ENCODE measurements at places on chromosomes 4 and X.
A peak's percentile ranks its signal among the peaks of the same experiment; 100 is the strongest.

DNA sequence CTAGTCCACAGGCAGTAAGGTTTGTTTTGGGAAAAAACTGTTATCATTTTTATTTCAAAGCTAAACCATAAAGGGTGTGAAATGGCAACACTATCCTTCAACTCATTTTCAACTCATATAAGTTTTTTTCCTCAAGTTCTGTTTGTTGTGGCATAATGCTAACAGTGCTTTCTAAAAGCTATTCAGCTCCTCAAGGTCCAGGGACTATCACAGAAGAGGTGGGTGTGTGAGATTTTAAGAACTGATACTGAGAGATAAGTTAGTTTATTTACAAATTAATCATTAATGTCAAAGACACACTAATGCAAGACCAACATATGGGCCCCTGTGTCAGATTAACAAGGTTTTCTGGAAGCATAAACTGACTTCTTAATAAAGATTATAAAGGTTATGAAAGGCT, 11.8 kb downstream of the UGT2B15 start:
- no peak for DNase-seq

GRCh38 chr4:182555997-182556418, 312.8 kb downstream of the TENM3 start:
- peak; percentile 22 for DNase-seq

GRCh38 chr4:163815776-163816175, 321.3 kb downstream of the TMA16 start:
- no peak for DNase-seq

DNA sequence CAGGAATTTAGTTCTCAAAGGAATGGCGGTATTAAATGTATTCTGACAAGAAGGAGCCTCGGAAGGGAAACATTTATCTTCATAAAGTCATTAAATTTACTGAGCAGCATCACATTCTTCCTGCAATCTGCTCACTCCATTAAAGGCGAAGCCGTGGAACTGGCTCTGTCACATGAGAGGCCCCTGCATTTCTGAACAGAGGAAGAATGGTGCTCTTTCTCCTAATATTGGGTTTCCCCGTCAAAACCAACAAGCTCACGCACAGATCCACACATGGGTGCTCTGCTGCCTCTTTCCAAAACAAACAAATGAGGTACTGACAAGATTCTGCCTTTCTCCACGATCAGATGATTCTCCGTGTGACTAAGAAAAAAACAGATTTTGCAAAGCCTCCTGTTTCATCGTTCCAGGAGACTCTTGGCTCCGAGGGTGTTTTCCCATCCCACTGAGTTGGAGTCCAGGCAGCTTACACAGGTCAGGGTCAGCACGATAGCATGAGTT, 191.2 kb downstream of the IDS start:
- DNase-seq = no peak

DNA sequence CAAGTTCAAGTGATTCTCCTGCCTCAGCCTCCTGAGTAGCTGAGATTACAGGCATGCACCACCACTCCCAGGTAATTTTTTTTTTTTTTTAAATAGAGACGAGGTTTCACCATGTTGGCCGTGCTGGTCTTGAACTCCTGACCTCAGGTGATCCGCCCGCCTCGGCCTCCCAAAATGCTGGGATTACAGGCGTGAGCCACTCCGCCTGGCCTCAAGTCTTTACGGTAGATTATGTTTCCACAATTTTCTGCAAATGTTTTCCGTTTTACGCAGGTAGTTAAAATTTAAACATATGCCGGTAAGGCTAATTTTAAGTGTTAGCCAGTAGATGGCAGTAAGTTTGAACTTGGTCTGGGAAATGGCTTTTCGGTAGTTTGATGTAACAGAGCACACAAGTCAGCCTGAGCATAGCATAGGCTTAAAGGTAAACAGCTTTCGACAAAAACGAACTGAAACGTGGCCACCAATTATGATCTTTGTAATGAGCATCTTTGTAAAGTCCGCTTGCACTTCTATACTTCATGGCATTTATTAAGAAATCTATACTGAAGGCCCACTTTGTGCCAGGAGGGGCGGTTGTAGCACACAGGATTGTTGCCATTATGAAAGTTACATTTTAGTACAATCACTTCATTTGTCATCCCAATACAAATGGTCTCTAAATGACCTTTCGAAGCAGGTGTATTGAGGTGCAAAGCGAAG, 31.1 kb downstream of the CCKAR start:
- peak; percentile 33 for DNase-seq

- peak; percentile 55 for DNase-seq
These were observed 5.4 kb upstream of the CCDC120 start for GRCh38 chrX:49053223-49054072.

DNA sequence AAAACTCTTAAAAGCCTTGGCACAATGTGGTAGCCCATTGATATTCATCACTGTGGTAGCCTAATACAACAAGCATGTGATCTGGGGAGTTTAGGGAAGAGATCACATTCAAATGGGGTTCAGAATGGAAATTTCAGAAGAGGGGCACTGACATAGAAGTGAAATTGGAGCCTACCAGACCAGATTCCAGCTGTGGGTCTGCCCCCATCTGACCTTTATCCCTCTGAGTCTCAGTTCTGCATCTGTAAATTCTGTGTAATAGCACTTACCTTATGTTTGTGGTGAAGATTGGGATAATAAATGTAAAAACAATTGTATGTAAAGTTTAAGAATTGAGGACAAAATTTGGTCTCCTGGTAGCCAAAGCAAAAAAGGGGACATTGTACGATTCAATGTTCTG, 320.4 kb upstream of the BOD1L1 start:
- no peak for DNase-seq

DNA sequence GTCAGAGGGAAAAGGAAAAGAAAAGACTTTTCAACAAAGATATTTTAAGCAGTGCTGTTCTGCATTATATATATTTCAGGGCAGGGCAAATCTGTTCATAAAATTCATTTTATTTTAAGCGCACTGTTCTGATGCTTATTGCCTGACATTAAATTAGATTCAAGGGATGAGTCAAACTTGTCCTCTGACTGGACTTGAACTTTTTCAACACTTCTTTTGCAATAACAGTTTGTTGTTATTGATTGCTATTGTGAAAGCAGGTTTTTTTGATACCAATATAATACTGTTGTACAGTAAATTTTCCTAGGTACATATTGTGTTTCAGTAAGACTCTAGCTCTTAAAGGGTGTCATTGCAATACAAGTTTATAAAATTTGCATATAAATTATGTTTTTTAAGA, 481.3 kb downstream of the NAF1 start:
- DNase-seq = no peak

GRCh38 chrX:103309860-103310554, 783 bp downstream of the BEX2 start:
- DNase-seq = no peak

GRCh38 chrX:41300758-41301437, 33.1 kb upstream of the DDX3X start:
- no peak for DNase-seq

DNA sequence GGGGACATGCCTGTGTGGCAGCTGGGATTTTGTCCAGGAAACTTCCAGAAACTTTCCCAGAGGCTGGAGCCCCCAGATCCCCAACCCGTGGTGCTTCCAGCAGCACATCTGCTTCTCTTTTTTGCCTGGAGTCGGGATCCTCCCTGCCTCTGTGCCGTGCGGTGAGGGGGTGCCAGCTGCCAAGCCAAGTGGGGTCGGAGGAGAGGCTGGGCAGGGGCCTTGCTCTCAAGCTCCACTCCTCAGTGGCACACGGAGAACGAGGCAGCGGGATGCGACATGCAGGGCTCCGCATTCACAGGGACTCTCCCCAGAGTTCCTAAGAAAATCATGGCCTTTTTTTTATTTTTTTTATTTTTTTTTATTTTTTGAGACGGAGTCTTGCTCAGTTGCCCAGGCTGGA, 120.7 kb downstream of the PSAPL1 start:
- no peak for DNase-seq

GRCh38 chr4:53967986-53968385, 96.4 kb downstream of the CHIC2 start:
- no peak for DNase-seq

GRCh38 chr4:136495076-136495475, 1037.2 kb downstream of the PCDH18 start:
- DNase-seq = no peak

GRCh38 chrX:87392369-87392768, 125.2 kb upstream of the KLHL4 start:
- DNase-seq = no peak

GRCh38 chr4:46886711-46887110, 22.3 kb downstream of the COX7B2 start:
- no peak for DNase-seq

DNA sequence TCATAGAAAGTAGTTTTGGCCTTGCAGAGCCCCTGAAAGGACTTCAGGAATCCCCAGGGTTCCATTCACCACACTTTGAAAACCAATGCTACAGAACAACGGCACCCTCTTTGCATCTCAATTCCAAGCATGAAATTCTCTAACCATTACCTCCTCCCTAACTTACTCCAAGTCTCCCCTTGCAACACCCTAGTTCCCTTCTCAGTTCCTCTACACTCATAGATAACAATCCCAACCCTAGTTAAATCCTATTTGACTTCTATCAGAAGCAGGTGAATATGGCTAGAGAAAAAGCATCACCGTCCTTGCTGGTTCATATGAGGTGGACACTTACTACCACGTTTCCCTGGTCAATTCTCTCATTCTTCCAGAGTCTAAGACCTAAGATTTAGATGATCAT, 2.4 kb downstream of the RCHY1 start:
- no peak for DNase-seq

- DNase-seq = no peak
These were observed 632.2 kb downstream of the SPOCK3 start for GRCh38 chr4:166602068-166602467.

DNA sequence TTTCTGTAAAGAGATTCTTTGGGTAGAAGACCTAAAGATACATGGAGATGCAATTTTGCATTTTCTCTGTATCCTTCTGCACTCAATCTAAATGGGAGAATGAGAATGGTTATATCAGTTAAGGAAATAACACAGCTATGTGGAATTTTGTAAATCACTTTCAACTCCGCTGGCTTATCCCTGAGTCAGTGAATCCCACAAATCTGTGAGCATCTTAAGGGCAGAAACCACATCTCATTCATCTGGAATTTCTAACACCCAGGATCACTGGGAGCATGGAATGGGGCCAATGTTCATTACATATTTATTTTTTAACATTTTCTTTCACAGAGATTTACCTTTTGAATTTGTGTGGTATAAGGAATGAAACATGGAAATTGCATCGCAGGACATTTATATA, 167.8 kb downstream of the CFAP47 start:
- no peak for DNase-seq

DNA sequence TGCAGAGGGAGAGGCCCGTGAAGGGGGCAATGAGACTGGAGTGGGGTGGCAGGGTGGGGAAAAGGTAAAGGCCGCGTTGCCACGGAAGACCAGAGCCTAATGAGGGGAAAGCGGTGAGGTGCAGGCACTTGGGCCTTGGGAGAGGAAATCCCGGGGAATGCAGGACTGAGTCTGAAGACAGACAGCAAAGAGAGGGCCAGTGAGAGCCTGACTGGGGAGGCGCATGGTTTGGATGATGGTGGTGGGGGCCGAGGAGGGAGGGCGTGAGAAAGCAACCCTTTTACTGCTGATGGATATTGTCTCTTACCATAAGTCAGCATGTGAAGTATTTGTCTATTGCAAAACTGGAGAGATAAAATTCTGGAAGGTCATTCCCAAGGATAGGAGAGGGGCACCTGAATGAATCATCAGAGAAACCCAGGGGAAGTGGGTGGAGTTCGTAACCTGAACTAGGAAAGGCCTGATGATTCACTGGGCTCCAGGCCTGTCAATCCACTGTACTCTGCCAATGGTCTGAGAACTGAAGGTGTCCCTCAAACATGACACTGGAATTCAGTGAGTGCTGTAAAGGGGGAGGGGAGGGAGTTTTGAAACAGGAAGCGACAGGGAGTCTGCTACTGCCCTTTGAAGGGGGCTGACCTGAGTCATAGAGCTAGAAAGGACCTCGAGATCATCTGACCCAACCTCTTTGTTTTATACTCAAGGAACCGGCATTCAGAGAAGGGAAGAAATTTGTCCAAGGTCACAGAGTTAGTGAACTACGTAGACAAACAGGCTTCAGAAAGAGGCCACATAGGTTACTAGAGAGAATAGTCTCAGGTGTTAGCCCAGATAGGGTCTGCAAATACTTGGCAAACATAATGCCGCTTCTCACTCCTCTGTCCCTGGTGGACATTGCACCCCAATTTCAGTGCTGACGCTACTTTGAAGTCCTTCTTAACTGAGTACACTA, 52.2 kb downstream of the NALF2 start:
- DNase-seq = peak; percentile 35

Data from SHP77 (cell line).